ENCODE measurements at places on chromosomes 16 and 17.

DNA sequence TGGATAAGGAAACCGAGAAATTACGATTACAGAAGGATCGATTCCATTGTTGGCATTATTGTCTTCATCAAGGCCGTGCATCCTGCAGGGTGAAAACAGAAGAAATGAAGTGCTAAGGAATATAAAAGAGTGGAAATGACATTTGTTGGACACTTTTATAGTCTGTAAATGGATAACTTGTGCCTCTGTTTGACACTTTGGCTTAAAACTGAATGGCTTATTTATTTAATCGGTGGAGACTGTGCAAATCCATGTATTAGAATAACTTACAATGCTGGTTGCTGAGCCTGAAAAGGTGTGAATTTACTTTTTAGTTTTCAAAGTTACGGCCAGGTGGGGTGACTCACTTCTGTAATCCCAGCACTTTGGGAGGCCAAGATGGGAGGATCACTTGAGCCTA, 31.4 kb downstream of the ITGB3 start:
- DNase-seq: no peak

DNA sequence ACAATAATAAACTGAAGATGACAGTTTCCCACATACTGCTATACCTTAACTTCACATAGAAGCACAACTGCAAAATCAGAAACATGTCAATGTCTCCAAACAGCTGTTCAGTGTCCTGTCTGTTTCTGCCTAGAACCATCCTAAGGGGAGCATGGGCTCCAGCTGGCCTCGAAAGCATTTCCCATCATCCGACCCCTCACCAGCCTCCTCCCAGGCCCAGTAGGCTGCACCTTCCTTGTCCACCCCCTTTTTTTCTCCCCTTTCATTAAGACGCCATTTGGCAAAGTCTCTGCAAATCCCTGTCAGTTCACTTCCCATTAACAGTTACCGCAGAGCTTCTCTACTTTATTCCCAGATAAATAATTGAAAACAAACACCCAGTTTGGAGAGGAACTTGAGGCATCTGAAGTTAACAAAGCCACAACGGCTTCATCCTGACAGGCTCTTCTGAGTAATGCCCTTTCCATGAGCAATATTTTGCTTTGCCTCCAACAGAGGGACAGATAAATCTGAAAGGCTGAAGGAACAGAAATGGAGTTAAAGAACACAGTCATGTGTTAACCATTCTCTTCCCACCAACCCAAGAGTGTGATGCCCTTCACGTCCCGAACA, 65.3 kb downstream of the SLC39A11 start:
- DNase-seq: no peak

DNA sequence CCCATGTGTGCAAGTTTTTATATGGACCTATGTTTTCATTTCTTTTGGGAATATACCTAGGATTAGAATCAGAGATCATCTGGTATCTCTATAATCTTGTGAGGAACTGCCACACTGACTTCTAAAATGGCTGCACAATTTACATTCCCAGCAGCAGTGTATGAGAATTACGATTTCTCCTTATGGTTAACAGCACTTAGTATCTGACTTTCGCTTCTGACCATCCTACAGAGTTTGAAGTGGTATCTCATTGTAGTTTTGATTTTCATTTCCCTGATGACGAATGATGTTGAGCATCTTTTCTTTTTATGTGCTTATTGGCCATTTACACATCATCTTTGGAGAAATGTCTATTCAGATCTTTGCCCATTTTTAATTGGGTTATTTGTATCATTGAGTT, 10.0 kb downstream of the C16orf96 start:
- no peak for DNase-seq

- DNase-seq: no peak
Observed at GRCh38 chr17:68302066-68302564, 10.8 kb downstream of the ARSG start.

DNA sequence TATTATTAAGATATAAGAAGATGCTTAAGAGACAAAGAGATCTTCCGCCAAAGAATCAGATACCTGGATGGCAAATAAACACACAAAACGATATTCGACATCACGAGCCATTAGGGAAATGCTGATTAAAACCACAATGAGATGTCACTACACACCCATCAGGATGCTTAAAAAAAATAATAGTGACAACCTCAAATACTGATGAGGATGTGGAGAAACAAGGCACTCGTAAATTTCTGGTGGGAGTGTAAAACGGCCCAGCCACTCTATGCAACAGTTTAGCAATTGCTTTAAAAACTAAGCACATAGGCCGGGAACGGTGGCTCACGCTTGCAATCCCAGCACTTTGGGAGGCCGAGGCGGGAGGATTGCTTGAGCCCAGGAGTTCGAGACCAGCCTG, 39.4 kb downstream of the TBC1D16 start:
- no peak for DNase-seq

DNA sequence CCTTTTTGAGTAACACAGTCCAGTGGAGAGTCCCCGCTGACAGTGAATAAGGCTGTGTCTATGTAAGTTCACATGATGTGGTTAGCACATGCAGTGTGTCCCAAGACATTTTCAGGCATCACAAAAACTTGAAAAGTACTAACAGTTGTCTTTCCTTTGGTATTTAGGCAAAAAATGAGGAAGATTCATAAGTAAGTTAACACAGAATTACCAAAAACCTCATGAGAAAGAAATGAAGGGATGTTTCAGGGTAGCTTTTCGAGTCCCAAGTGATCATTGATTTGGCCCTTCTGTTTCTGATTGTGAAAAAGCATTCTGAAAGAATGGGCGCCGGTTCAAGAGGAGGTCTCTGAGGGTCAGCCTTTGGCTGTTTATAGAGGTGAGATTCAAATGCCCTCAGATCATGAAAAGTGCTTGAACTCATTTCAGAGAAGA, 529 bp upstream of the ASPA start:
- DNase-seq: no peak

Data from erythroblast (primary cell).